ENCODE measurements at places on chromosomes 3 and 15.
A peak's percentile ranks its signal among the peaks of the same experiment; 100 is the strongest.

- DNase-seq, result no peak
Observed at GRCh38 chr3:20836801-20837200, 650.8 kb upstream of the SGO1 start.

DNA sequence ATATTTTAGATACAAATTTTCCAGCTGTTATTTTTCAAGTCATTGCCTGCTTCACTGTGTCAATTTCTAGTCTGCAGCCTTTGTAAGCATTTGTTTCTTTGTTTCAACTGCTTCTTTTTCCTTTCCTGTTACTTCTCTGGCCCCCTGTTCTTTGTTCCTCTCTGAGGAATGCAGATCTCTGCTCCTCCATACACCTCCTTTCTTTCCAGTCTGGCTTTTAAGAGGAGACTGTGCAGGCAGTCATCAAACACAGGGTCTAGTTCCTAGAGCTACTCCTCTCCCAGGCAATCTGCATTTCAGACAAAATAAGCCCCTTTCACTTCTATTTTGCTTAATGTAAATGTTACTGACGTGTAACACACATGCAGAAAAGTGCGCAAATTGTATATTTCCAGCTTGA is 502.9 kb downstream of the PDCD6IP start:
- DNase-seq, result no peak

GRCh38 chr15:26178640-26179220 is 315.6 kb upstream of the ATP10A start:
- DNase-seq, result no peak

GRCh38 chr3:58059349-58060321 is 51.4 kb downstream of the FLNB start:
- no peak for DNase-seq

DNA sequence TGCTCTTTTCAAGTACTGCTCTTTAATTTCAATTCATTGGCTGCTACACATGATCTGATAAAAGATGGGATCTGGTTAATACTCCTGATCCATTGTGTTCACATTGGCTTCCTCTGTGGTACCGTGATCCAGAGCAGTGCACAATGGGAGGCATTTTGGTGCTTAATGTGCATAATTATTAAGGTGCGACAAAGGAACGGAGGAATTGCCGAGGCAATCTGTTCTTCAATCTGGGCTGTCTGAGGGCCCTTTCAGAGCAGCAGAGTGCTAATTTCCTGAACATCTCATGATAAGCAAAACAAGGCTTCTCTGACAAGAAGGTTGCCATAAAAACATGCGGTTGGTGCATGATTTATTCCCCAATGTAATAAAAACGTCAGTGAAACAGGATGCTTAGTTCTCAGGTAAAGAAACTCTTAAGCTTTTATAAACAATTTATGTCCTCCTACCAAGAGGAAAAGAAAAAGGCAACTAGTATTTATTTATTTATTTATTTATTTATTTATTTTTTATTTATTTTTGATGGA is 64.0 kb upstream of the EPHA3 start:
- no peak for DNase-seq

DNA sequence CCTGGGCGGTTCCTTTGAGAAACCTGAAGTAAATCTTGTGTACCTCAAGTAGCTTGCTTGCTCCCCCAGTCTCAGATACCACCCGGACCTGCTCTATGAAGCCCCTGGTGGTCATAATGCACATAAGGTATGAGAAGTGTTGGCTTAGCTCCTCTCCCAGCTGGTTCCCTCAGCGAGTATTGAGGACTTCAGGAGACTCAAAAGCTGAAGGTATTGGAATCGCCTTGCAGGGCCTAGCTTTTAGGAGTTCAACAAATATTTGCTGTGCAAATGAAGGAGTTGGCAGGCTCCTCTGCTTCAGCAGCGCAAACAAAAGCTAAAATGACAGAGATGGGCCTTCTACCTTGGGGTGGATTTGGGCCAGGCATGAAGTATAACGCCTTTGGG is 1.7 kb downstream of the CMTM8 start:
- DNase-seq, result peak; percentile 56

- DNase-seq, result no peak
Observed at GRCh38 chr3:68620211-68620610, 312.1 kb downstream of the TAFA4 start.

GRCh38 chr3:36941658-36942057 is 3.2 kb downstream of the TRANK1 start:
- no peak for DNase-seq

- no peak for DNase-seq
Observed at GRCh38 chr3:130748981-130749380, 2.4 kb upstream of the PIK3R4 start.

DNA sequence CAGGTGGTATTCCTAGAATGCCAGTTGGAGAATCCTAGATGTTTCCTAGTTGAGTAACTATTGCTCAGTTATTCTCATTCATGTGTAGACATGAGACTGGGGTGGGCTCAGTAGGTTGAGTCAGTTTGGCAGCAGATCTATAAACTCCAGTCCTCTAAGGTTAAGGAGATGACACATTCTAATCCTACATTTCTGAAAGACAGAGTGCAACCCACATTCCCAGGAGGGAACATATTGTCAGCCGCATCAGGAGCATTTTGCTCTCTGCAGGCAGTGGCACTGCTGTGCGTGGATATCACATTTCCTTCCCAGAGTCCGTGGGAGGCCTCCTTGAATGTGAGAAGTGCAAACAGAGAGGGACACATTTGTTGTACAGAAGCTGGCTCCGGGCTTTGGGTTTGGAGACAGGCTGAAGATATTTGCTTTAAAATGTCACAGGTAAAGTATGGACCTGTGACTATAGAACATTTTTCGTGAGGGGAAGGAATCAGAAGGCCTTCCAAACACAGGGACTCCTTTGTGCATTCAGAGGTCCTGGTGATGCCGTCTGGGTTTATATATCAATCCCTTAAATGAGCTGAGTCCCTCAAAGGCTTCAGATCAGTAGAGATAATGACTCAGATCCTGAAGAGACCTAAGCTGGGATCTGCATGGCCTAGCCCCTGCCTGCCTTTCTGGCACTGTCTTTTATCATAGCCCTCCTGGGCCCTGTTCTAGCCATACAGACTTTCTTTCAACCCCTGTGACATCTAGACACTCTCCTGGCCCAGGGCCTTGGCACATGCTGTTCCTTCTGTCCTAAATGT is 156.5 kb downstream of the CADPS start:
- DNase-seq, result no peak

- no peak for DNase-seq
Observed at GRCh38 chr3:171225708-171226107, 199.2 kb upstream of the SLC2A2 start.

DNA sequence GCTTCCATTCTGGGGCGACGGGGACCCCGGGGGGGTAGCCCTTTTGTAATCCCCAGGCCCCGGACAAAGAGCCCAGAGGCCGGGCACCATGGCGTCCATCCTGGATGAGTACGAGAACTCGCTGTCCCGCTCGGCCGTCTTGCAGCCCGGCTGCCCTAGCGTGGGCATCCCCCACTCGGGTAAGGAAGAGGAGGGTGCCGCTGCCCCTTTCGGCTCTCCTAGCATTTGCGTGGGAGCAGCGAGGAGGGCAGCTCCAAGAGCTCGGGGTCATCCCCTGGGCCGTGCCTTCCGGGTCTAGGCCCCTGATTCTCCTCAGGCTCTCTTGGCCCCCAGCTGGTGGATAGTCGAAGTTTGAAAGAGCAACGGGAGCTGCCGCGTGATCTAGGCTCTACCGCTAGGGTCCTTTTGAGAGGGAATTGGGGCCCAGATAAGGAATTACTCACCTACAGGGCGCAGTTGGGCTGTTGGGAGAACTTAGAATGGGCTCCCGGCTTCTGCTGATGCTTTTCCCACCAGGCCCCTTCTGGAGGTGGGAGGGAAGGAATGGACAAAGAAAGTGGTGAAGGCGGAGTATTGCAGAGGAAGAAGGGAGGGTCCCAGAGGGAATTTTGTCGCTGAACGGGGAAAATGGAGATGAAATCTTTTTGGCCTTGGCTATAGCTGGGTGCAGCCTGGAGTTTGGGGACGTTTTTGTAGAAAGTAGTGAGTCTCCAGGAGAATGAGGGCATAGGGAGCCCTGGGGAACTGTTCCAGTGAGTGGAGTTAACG is 615 bp downstream of the VPS18 start:
- DNase-seq, result peak; percentile 71

Data from activated CD4-positive, alpha-beta memory T cell treated with anti-CD3 and anti-CD28 coated beads for 36 hours (primary cell).